Calu3 (cell line): ENCODE measurements at places on chromosomes 1 and 21. TPM values are rescaled to one million over a fixed set of nuclear protein-coding genes. Genes with fewer than 3 reads are reported as not detected.

Gene SLC16A4
- total RNA-seq: 0.83 and 1.2 TPM in 2 replicates

Gene MINDY1
- 17.2 and 17.6 TPM in 2 replicates for total RNA-seq

Gene ANGPTL3
- total RNA-seq: not detected in 2 replicates

Gene CGN
- 113 and 131 TPM in 2 replicates for total RNA-seq

Gene SOX13
- 21.8 and 27.9 TPM in 2 replicates for total RNA-seq

Gene GPR89A
- 32.4 and 37.6 TPM in 2 replicates for total RNA-seq

Gene TOR1AIP2
- 115 and 121 TPM in 2 replicates for total RNA-seq

Gene C1orf159
- total RNA-seq: 32.4 and 34.7 TPM in 2 replicates

Gene MAN1A2
- total RNA-seq: 26.6 and 28.2 TPM in 2 replicates

Gene MYOG
- not detected in 2 replicates for total RNA-seq

Gene CDC14A
- 6.4 and 8.5 TPM in 2 replicates for total RNA-seq

Gene CD84
- not detected in 2 replicates for total RNA-seq

Gene ASTN1
- not detected in 2 replicates for total RNA-seq

Gene FCRLA
- not detected in 2 replicates for total RNA-seq

Gene ERICH3
- total RNA-seq: 0.15 and 0.35 TPM in 2 replicates

Gene KCNJ15
- total RNA-seq: 34.8 and 48.0 TPM in 2 replicates

Gene OR2T2
- total RNA-seq: not detected in 2 replicates

Gene CYP2J2
- 15.2 and 17.0 TPM in 2 replicates for total RNA-seq

Gene EBNA1BP2
- total RNA-seq: 128 and 132 TPM in 2 replicates

Gene H3-3A
- 539 and 568 TPM in 2 replicates for total RNA-seq

Gene TNFRSF18
- total RNA-seq: 0.66 TPM in 1 of 2 replicates, not detected in the other

Gene EDN2
- 0.28 TPM in 1 of 2 replicates, not detected in the other for total RNA-seq

Gene COL24A1
- not detected in 2 replicates for total RNA-seq

Gene OR2AK2
- total RNA-seq: not detected in 2 replicates

Gene CFAP57
- 0.26 and 0.56 TPM in 2 replicates for total RNA-seq

Gene SPRR4
- not detected in 2 replicates for total RNA-seq

Gene TINAGL1
- 388 and 430 TPM in 2 replicates for total RNA-seq
